ENCODE measurements at places on chromosomes 6 and 20.

DNA sequence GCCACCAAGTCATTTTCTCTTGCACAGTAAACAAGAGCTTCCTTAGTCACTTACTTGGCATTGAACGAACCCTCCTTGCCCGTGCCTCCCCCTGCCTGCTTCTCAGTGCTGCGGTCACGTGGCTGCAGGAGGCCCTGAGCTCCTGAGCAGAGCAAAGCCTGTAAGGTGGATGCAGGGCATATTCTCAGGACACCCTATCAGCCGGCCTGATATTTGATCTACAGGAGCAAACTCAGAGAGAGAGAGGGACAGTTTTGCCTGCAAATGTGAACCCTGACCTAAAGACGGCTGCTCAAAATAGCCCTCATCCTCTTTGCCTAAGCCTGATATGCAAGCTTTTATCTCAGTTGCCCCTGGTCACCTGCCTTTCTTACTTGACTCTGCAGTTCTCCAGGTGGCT lies 93.0 kb upstream of the POPDC3 start:
- DNase-seq = no peak

GRCh38 chr6:18360188-18360587 lies 27.0 kb upstream of the RNF144B start:
- DNase-seq = no peak

DNA sequence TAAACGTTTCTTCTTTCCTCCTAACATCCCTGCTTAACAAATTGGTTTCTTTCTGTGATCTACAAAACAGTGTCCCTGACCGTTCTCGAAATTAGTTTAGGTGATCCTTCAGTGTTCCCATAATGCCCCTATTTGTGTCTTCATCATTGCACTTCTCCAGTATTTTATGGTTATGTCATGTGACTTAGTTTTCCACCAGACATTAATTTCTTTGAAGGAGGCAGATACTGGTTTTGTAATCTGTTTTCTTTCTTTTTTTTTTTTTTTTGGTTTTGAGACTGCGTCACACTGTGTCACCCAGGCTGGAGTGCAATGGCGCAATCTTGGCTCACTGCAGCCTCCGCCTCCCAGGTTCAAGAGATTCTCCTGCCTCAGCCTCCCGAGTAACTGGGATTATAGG lies 49.2 kb downstream of the FAM217A start:
- no peak for DNase-seq

GRCh38 chr6:119350202-119350951 lies 816 bp upstream of the MAN1A1 start:
- peak; percentile 48 for DNase-seq

GRCh38 chr20:38076548-38076947 lies 43.0 kb downstream of the RPRD1B start:
- no peak for DNase-seq

- no peak for DNase-seq
Measured at GRCh38 chr6:84641076-84641475, 123.3 kb downstream of the TBX18 start.

- no peak for DNase-seq
Measured at GRCh38 chr20:30892541-30893345, 364.7 kb upstream of the DEFB115 start.

DNA sequence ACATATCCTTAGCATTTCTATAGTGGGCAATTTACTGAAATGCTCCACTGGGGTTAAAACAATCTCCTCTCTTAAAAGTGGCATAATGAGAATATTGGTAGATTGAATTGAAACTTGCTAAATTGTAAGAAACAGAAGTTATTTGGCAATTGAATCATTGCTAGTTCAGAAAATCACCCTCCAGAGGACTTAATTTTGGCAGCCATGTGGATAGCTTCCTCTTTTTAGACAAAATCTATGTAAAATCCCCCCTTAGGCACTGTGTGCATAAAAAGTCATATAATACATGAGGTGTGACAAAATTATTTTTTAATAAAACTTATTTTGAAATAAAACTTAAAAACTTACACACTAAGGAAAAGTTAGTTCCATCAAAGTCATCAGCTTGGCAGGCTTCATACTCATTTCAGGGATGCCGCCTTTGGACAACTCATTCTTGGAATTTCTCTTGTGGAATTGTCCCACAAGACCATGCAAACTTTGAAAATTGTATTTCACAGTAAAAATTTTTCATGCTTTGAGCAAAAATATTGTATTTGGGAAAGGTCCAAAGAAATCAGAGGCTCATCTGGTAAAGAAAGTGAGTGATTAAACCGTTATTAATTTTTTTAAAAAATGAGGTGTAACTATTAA lies 473.0 kb downstream of the BCKDHB start:
- no peak for DNase-seq

DNA sequence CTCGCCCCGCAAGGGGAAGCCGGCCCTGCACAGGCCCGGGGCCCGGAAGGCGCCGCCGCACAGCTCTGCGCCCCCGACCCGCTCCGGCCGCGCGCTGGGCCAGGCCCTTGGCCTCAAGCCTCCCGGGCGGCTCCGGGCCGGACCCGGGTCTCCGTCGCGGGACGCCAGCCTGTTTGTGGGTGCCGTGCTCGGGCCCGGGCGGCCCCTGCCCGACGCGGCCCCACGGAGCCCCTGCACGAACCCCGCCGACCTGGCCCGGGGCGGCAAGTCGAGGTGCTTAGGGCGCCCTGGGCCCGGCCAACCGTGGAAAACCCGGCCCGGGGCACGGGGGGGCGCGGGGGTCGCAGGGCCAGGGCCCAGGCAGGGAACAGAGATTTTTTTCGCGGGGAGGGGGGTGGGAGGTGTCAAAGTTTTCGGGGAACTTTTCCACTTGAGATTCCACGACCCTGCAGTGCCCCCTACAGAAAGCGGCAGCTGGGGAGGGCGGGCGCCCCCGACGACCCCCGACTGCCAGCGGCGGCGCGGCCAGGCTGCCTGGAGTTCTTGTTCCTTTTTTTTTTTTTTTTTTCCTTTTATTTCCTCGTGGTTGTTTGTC lies 805 bp upstream of the STX16 start:
- DNase-seq = no peak

GRCh38 chr20:20802328-20802727 lies 89.9 kb upstream of the RALGAPA2 start:
- no peak for DNase-seq

DNA sequence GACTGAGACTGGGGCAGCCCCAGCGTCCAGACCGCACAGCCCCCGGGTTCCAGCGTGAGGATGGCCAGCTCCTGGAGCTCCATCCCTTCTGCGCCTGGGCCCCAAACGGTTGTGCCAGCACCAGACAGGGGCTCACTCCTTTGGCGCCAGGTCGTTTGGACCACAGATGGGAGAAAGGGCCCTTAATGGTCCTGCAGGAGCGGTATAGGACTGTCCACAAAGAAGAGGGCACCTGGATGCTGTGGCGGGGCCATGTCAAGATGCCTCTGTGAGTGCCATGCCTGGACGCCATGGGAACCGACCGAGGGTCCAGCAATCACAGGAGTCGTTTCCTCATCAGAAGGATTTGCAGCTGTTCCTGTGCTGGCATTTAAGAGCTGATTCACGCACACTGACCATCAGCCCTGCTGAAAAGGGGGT lies 82.7 kb downstream of the DLL1 start:
- DNase-seq = no peak

GRCh38 chr20:57736738-57737347 lies 27.0 kb upstream of the PMEPA1 start:
- DNase-seq = no peak

GRCh38 chr6:95519228-95520037 lies 57.9 kb upstream of the MANEA start:
- DNase-seq = no peak

- DNase-seq = no peak
Measured at GRCh38 chr20:62133864-62134263, 9.3 kb downstream of the PSMA7 start.

- no peak for DNase-seq
Measured at GRCh38 chr6:105045526-105045925, 88.6 kb downstream of the LIN28B start.

- no peak for DNase-seq
Measured at GRCh38 chr20:39855056-39855455, 834.0 kb downstream of the MAFB start.

- DNase-seq = no peak
Measured at GRCh38 chr6:82568290-82568993, 204.8 kb downstream of the TPBG start.

- DNase-seq = no peak
Measured at GRCh38 chr6:11662323-11662722, 116.3 kb downstream of the ADTRP start.
